ENCODE measurements at places on chromosomes 5 and 9.
A peak's percentile ranks its signal among the peaks of the same experiment; 100 is the strongest.

DNA sequence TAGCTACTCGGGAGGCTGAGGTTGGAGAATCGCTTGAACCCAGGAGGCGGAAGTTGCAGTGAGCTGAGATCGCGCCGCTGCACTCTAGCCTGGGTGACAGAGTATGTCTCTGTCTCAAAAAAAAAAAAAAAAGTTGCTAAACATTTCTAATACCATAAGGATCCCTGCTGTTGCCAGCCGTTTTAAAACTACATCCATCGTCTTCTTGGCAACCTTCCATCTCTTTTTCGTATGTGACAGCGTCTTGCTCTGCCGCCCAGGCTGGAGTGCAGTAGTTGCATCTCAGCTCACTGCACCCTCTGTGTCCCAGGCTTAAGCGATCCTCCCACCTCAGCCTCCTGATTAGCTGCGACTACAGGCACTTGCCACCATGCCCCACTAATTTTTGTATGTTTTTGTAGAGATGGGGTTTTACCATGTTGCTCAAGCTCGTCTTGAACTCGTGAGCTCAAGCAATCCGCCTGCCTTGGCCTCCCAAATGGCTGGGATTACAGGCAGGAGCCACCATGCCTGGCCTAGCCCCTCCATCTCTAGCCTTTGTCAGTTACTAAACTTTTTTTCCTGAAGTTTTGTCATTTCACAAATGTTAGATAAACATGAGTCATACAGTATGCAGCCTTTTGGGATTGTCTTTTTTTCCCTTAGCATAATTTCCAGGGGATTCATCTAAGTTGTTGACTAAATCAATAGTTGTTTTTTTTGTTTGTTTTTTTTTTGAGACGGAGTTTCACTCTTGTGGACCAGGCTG, 13.5 kb downstream of the NSD1 start:
- DNase-seq, result no peak

- DNase-seq, result no peak
Observed at GRCh38 chr9:81548911-81549310, 140.4 kb downstream of the TLE1 start.

- DNase-seq, result no peak
Observed at GRCh38 chr5:133981714-133982113, 13.3 kb upstream of the C5orf15 start.

- DNase-seq, result peak; percentile 90
Observed at GRCh38 chr5:124661317-124662141, 84.9 kb downstream of the ZNF608 start.

GRCh38 chr9:85505612-85506011, 236.1 kb downstream of the AGTPBP1 start:
- no peak for DNase-seq

DNA sequence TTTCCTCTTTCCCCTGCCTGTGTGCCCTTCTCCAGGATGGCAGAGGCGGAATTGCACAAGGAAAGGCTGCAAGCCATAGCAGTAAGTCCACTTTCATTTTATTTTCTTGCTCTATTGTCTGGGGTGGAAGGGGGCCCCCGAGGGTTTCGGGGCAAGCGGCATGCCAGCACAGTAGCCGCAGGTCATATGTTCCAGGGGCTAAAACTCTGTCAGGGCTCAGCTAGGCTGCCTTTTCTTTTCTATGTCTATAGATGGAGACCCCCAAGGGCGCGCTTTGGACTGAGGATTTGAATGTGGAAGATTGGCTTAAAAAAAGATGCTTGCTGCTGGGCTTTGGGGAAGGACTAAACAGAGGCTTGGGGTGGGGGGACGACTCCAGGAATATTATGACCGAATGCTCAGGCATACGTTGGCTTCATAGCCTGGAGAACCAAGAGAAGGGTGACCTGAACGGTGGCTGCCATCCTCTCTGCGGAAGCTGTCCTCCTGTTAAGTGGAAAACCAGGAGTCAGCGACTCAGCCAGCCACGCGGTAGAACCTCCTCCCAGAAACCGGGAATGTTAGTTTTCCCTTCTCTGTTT, 545 bp downstream of the PALM2AKAP2 start:
- DNase-seq, result no peak

DNA sequence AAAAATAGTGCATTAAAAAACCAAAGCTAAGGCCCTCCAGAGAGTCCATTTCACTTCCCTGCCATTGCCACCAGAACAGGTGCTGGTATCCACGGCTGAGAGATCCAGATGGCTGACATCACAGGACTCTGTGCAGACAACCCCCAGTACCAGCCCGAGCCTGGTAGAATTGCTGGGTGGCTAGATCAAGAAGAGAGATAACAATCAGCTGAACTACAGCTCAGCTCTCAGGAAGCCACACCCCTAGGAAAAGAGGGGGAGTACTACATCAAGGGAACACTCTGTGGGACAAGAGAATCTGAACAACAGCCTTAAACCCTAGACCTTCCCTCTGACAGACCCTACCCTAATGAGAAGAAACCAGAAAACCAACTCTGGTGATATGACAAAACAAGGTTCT, 73.8 kb upstream of the SLIT3 start:
- DNase-seq, result peak; percentile 63

GRCh38 chr5:169637549-169638121, 560 bp downstream of the DOCK2 start:
- no peak for DNase-seq

DNA sequence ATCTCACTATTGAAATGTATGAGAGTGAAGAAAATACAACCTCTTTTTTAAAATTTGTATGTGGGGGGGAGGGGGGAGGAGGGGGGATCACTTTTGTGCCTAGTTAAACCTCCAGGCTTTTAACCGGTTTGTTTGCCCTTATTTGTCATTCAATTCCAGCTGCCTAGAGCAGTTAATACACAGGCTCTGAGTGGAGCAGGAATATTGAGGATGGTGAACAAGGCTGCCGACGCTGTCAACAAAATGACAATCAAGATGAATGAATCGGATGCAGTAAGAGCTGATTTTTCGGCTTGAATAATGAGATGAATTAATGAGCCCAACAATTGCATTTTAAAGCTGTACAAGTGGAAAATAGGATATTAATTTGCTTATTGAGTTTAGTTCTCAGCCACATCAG, 28.7 kb upstream of the SNX24 start:
- DNase-seq, result no peak

DNA sequence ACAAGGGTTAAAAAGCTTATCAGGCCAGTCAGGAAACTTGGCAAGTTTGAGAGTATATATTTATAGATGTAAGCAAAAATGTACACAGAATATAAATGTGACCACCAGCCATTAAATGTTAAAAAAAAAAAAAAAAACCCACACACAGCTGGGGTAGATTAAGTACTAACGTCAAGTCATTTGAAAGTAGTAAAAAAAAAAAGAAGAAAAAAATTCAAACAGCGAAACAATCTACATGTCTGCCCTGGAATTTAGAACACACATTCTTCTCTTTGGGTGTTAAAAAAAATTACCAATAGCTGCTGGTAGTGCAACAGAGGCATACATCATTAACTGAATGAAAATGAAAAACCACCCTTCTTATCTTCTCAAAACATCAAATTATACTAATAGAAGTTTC, 269.7 kb downstream of the MLLT3 start:
- DNase-seq, result no peak

GRCh38 chr9:3856592-3856991, 330.8 kb upstream of the RFX3 start:
- no peak for DNase-seq

DNA sequence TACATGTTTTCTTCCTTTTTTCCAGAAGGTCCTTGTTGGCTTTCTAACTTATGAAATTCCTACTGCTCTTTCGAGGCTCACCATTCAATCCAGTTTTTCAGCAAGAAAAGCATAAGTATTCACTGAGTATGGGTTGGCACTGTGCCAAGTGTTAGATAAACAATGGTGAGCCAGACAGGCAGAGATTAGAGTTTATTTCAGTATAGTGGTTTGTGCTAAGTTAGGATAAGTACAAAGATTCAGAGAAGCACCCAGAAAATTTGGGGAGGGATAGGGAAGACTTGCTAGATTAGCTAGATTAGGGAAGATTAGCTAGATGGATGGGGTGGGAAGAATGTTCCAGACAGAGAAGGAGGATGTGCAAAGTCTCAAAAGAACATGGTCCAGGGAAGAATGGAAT, 122.9 kb downstream of the OXCT1 start:
- no peak for DNase-seq

- DNase-seq, result no peak
Observed at GRCh38 chr5:110932755-110933488, 138.6 kb upstream of the TSLP start.

DNA sequence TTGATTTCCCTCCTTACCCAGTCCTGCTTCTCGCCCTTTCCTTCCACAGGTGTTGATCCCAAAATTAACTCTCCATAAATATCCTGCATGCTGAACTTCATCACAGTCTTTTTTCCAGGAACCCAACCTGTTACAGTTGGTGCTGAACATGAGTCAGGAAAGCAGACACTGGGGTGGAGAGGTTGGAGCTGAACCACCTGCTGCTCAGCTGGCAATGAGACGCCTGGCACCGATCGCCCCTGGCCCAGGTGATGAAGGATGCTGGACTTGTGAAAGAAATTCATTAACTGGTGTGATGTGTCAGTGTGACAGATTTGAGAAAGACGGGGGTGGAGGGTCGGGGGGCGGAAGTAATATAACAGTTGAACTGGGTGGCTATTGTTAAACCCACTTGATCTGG, 30.6 kb downstream of the CPLX2 start:
- DNase-seq, result no peak

DNA sequence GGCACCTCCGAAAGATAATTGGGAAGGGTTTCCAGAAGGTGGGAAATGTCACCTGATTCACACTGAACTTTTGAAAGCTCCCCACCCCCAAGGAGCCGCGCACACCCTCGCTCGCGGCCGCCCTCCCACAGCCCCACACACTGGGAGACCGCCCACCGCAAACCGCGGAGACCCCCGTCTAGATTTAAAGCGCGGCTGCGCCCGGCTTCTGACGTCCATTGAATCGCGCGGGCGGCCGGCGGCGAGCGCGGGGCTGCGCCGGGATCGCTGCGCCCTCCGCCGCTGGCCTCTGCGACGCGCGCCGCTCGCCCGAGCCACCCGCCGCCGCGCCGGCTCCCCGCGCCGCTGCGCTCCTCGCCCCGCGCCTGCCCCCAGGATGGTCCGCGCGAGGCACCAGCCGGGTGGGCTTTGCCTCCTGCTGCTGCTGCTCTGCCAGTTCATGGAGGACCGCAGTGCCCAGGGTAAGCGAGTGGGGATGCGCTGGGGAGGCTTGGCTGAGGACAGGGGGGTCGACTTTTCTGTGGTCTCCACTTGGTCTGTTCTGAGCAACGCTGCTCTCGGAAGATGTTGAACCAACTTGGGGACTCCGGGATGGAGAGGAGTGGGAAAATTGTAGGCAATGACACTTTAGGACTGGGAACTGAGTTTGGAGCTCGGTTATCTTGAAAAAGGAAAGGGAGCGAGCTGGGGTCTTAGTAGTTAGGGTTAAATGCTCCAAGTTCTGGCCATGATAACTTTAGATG, at the start of gene FST:
TSS of gene FST (plus strand) at position 214 of the 743 bp plus-strand sequence. CDS start at position 377, 163 bp downstream.
- DNase-seq, result no peak

GRCh38 chr9:13478160-13478559, 198.7 kb upstream of the MPDZ start:
- DNase-seq, result no peak

DNA sequence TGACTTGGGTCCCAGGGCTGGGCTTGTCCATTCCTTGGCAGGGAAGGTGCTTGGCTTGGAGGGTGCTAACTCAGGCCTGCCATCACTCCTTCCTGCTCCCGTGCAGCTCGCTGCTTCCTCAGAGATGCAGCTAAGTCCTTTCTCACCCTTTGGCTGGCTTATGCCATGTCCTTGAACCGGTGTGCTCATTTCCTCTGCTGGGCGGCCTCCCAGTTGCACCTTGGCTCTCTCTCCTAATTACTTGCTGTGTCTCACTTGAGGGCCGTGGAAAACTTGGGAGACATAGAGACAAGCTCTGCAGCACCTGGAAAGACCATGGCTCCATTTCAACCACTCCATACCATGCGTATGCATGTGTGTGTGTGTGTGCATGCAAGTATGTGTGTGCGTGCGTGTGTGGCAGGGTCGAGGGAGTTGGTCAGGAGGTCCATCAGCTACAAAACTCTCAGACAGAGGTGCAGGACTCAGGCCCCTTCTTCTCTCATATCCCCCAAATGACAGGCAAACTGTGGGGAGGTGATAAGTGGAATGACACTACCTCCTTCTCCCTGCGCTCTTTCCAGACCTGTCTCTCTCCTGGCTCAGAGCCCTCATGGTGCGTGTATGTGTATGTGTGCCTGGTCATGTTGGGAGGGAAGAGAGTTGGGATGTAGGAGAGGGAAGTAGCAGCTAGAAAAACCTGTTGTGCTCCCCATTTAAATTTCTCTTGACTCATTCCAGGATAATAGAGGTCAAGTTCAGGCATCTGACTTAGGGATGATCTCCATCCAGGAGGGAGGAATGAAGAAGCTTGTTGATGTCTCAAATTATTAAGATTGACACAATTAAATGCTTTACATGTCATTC, 17.6 kb upstream of the MTMR12 start:
- no peak for DNase-seq

DNA sequence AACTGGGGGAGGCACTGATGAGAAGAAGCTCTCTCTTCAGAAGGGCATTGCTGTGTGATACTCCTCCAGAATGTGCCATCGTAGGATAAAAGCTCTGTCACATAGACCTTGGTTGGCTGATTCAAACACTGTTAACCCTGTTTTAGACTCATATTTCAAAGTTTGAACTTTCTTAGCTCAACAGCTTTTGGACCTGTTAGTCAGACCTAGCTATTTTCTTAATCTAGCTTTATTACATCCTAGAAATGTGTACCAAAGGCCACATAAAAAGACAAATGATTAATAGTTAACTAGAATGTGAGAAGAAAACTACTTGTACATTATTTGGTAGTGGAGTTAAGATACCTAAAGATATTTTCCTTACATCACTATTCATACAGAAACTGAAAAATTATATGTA, 4.3 kb downstream of the RHOBTB3 start:
- DNase-seq, result no peak

- DNase-seq, result peak; percentile 90
Observed at GRCh38 chr5:2751592-2752021, at the start of gene IRX2. TSS of gene IRX2 (minus strand) at chr5:2751677. CDS start at chr5:2751413, 264 bp downstream.

- peak; percentile 80 for DNase-seq
Observed at GRCh38 chr9:32723789-32724325, 59.5 kb upstream of the TMEM215 start.

DNA sequence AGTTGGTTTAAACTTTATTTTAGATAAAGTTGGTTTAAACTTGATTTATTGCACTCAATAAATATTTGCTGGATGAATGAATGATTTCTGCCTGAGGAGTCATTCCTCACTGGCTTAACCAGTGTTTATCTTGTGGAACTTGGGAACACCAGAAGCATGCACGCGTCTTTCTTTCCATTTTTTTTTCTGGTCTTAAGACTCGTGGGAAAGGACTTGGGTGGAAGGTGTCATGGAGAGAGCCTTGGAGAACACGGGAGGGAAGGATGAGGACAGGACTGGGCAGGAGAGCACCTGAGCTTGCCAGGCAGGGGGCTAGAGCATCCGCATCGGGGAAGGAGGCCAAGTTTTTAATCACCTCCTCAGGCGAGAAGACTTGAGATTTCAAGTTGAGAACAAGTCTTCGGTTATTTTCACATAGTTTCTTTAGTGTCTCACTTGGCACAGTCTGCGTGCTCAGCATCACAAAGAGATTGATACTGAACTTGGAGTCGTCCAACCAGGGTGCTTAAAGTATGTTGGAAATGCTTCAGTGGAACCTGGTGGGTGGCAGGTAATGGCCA, 144.2 kb downstream of the PDZD2 start:
- DNase-seq, result no peak

GRCh38 chr9:123251741-123252140, 16.6 kb downstream of the STRBP start:
- no peak for DNase-seq

- no peak for DNase-seq
Observed at GRCh38 chr9:135790850-135791249, 88.9 kb downstream of the KCNT1 start.

Measured in NCI-H226 (cell line).